CD4-positive, alpha-beta T cell treated with Interleukin-1 beta for 1 hour (primary cell): ENCODE measurements at places on chromosomes 5 and 9.

GRCh38 chr9:126614088-126614454 lies 343 bp downstream of the LMX1B start:
- DNase-seq, result no peak

DNA sequence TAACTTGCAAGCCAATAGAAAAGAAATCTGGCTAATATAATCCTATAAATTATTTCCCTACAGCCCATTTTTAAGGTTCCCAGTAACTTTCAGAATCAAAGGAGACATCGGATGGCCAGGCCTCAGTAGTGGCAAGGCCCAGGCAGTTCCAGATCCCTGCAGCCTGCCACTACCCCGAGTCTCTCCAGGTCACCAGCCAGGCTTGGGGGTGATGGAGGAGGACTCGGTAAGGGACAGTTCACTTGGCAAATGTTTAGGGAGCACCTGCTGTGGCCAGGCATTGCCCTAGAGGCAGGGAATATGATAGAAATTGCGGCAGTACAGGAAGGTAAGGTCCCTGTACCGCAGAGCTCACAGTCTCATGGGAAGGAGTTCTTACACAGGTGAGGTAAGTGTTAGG lies 15.2 kb upstream of the LTC4S start:
- DNase-seq, result no peak

DNA sequence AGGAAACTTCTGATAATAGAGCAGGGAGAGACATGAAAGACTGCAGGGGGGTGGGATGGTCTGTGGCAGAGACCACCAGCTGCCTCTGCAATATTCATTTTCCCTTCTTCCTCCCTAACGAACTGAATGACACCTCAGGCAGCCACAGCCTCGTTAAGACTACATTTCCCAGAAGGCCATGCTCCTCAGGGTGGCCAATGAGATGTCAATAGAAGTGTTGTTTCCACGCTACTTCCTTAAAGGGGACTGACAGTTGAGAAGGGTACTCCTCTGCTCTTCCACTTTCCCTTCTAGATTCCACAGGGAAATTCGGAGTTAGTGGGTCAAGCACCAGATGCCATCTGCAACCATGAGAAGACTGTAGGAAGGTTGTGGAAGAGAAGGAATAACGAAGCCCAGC lies 52.0 kb upstream of the DAPK1 start:
- DNase-seq, result peak; percentile 37

DNA sequence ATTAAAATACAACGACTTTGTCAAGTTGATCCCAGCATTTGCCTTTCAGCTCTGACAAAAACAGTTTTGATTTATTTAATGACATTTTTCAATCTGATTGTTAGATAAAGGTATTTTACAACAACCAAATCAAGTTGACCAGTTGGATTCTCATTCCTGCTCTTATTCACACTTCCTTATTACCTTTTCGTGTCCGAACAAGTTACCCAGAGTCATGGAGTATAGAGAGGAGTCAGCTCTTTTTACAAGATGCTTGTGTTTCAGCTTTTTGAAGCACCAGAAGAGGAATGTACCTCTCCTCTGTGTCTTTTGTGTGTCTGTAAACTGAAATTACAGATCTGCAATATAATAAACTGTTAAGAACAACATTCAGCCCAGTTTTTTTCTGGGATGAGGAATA lies 151.3 kb upstream of the TMEM161B start:
- no peak for DNase-seq

GRCh38 chr5:27140831-27141230 lies 102.4 kb upstream of the CDH9 start:
- DNase-seq, result no peak

DNA sequence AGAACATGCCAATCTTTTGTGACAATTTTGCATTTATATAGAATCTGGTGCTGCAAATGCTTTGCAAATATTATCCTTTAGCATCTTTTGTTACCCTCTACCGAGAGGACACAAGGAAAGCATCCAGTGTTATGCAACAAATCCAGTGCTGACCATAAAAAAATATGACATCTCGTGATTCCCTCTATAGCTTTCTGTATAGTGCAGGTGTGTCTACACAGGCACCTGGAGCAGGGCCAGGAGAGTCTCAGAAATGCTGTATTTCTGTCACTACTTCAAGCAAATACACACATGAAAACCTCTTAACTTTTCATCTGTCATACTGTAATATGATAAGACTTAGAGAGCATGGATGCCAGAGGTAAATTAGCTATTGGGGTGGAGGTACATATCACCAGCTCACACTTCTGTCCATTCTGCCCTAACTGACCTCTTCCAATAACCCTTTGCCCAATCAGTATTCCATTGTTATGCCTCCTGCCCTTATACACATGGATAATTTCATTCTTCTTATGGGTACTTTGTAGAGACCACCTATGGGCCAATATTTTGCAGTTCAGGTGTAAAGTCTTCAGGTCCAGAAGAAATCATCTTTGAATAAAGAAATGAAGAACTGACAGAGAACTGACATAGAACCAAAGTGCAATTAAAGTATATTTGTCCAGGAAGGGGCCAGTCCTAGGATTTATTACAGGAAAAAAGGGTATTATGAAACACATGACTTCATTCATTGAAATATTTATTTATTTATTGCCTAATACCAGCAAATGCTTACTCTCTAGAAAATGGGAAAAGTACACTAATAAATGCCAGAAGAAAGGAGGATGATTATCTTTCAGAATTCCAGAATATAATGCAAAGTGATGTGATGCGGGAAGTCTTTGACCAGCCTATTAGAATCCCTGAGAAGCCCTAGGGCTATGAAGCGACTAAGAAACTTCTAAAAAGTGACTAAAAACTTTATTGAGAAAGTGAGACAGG lies 106.5 kb downstream of the EPB41L4A start:
- no peak for DNase-seq
